ENCODE measurements at places on chromosomes 4 and X. TPM values are rescaled to one million over a fixed set of nuclear protein-coding genes. Genes with fewer than 3 reads are reported as not detected.

- DNase-seq: no peak
These were observed 64.2 kb upstream of the SPP1 start for GRCh38 chr4:87911252-87911774.

The MUC7 gene
- not detected for total RNA-seq

The HTR2C gene
- 0.07 TPM for total RNA-seq

GRCh38 chr4:23904639-23905071 is 14.8 kb upstream of the PPARGC1A start:
- DNase-seq: no peak

- DNase-seq: no peak
These were observed 60.7 kb upstream of the KDR start for GRCh38 chr4:55186123-55186522.

All from progenitor cell of endocrine pancreas (in vitro differentiated cells).